HTR-8/SVneo (cell line): ENCODE measurements at places on chromosomes 1 and 21.
A peak's percentile ranks its signal among the peaks of the same experiment; 100 is the strongest.

GRCh38 chr1:55478742-55479141, 263.6 kb upstream of the USP24 start:
- peak; percentile 4 for DNase-seq

DNA sequence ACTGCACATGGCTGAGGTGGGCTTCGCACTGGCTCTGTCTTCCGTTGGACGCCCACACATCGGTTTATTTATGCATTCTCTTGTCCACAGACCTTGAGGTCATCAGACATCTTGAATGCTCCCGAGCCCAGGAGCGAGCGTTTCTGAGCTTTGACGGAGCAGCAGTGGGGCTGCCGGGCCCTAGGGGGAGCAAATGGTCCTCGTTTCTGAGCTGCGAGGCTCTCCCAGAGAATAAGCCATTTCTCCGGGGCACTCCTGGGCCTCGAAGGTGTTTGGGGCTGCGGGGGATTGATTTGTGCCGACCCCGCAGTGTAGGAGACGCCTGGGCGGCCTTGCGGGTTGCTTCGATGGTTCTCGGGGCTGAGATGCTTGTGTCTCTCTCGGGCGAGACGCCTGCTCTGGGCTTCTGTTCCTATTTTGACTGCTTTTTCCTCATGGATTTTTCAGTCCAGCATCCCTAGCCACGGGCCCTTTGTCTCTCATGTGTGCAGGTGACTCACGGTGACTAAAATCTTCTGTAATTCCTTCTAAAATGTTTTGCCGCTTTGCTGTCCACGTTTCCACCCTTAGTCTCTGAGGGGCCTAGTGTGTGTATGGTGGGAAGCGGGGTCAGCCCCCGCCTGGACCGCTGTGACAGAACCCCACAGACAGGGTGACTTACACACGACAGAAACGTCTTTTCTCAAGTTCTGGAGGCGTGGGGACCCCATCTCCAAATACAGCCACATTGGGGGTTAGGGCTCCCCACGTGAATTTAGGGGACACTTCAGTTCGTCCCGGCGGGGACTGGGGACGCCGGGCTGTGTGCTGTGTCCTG, 62.1 kb downstream of the FAAP20 start:
- peak; percentile 62 for DNase-seq

- no peak for DNase-seq
Measured at GRCh38 chr1:198713081-198713480, 74.2 kb downstream of the PTPRC start.

DNA sequence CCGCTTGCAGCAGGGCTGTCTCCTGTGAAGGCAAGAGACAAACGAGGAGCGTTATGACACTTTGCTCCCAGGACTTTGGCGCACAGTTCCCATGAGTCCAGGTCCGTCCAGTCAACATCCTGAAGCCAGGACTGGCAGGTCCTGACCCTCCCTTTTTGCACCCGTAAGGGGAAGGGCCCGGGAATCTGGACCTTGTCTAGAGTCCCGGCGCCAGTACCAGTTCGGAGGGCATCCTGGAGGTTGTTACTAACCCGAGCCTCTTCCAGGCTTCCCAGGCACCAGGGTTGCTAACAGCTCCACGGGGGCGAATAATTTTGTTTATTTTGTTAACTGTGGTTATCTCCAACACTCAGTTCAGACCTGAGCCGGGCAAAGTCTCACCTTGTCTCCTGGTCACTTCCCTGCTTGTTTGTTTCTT, 682 bp upstream of the RWDD3 start:
- peak; percentile 15 for DNase-seq

DNA sequence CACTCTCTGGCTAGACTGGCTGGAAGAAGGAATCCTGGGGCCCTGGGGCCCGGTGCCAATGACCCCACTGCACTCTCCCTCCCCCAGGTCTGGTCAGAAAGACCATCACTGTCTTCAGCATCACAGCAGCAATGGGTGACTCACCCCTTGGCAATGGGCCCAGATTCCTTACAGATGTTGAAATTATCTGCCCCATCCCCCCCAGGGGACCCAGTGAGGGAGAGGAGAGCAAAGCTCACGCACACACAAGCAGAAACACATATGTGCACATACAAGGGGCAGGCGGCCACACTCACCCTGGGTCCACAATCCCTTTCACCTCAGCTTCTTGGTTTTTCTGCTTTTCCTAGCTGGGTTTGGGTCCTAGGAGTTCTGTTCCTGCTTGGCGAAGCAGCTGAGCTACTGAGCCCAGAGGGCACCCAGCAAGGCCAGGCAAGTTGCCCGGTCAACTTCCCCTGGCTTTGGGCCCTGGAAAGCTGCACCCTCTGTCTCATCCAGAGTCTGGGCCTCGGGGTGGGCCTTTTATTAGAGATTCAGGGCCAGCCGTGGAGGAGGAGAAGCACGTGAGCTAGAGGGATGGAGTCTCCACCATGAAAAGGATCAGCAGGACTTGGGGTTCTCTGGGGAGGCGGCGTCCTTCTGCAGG, 2.6 kb downstream of the COL16A1 start:
- peak; percentile 89 for DNase-seq

DNA sequence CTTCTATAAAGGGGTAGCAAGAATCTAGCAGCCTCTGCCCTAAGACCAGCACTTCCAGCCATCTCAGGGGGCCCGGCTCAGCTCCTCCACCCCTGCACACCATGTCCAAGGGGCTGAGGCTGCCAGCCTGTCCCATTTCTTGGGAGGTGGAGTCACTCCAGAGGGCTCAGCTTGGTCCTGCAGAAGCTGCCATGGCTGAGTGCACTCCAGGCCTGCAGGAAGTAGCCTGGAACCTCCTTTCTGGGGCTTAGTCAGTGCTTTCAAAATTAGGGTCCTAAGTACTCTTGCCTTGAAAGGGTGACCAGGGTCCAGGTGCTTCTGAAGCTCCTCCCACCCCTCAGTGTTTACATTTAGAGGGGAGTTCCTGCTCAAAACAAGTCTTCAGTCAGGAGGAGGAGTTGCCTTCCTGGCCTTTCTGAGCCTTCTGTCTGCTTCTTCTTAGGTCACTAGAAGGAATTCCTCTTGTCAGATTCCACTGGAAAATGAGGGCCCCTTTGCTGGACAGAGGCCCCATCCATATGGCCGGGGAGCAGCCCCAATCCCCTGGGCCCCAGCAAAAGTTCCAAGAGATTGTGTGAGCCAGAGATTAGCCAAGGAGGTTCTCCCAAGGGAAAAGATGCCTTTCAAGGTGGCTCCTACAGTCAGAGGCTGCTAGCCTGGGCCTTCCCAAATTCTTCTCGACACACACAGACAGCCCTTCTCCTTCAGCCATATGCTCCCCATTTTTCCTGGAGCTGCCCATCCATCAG, 128.1 kb upstream of the VAMP3 start:
- no peak for DNase-seq

GRCh38 chr21:36859744-36860501, 106.5 kb downstream of the HLCS start:
- DNase-seq, result peak; percentile 78

GRCh38 chr21:44365967-44366585, 12.7 kb downstream of the TRPM2 start:
- DNase-seq, result no peak
